Suppressor macrophage treated with lipopolysaccharide for 1 hour (primary cell): ENCODE measurements at places on chromosomes 13 and 19.

- DNase-seq: no peak
Measured at GRCh38 chr13:77846173-77846572, 72.5 kb downstream of the EDNRB start.

- DNase-seq: peak; percentile 20
Measured at GRCh38 chr13:23644126-23644419, 73.9 kb downstream of the TNFRSF19 start.

DNA sequence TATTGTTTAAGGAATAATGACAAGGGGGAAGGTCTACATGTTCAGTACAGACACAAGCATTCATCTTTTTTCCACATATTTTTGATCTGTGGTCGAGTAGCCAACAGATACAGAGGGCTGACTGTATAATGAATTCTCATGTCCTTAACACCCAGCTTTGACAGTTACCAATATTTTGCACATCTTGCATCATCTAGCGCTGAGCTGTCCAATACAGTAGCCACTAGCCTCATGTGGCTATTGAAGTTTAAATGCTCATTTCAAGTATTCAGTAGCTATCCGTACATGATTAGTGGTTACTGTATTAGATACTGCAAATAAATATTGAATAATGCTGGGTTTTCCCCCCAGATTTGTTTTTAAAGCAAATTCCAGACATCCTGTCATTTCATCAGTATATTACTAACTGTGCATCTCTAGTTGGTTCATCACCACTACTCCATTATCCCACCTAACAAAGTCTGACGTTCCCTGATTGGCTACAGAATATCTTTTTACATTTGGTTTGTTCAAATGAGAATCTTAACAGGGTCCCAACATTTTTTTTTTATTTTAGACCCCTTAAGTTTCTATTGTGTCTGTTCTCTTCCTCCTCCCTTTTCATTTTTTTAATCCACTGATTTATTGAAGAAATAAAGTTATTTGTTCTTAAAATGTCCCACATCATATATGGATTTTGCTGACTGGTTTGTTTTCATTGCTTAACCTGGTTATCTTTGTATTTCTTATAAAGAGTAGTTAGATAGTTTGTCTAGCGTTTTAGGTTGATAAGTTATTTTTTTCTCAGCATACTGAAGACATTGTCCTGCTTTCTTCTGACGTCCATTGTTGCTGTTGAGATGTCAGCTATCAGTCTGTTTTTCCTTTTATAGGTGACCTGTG, 8.2 kb downstream of the ZNF177 start:
- DNase-seq: no peak

GRCh38 chr13:50847501-50847900, 4.0 kb upstream of the DLEU7 start:
- no peak for DNase-seq

DNA sequence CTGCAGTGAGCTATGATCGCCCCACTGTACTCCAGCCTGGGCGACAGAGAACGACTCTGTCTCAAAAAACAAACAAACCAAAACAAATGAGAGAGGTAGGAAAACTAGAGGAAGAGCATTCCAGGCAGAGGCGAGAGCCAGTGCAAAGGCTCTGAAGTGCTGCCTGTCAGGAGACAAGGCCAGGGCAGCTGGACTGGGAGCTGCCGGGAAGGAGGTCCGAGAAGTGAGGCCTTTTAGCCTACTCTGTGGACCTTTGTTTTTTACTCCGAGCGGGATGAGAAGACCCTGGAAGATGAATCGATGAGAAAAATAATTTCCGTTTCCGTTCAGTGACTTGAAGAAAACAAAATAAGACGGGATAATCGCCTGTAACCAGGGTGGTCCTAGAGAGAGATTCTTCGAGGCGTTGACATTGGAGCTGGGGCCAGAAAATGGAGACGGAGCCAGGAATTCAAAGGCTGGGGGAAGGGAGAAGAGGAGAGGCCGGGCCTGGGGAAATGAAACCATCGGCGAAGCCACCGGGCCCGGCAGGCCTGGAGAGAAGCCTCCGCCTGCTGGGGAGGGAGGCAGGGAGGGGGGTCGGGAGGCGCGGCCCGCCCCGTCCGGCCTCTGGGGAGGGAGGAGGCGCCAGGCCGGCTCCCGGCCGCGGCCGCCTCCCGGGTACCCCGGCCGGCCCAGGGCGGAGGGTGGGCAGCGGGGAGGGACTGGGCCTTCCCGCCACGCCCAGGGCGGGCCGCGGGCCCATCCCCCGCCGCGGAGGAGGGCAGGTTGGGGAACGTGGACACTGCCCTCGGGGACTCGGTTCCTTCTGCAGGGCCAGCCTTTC, 7.8 kb upstream of the SERTAD1 start:
- peak; percentile 91 for DNase-seq

- no peak for DNase-seq
Measured at GRCh38 chr19:38740257-38740592, 4.0 kb downstream of the CAPN12 start.
